ENCODE measurements at places on chromosomes 6 and 20.

GRCh38 chr6:158283304-158283980 lies 28.8 kb upstream of the TULP4 start:
- peak; percentile 15 for DNase-seq

GRCh38 chr6:122472022-122472340 lies 374 bp upstream of the SERINC1 start:
- DNase-seq = no peak

- DNase-seq = no peak
Measured at GRCh38 chr20:13545790-13546189, 92.9 kb downstream of the TASP1 start.

DNA sequence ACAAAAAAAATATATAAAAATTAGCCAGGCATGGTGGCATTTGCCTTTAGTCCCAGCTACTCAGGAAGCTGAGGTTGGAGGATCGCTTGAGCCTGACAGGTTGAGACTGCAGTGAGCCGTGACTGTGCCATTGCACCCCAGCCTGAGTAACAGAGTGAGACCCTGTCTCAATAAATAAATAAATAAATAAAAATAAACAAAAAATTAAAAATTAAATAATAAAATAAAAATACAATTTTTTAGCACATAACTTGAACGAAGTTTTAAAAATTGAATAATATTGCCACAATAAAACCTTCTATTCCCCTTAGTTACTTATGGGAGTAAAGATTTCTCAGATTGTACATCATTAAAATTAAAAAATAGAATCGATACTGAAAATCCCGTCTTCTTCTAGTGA lies 29.2 kb upstream of the CGA start:
- DNase-seq = no peak
